ENCODE measurements at places on chromosomes 3 and 15. TPM values are rescaled to one million over a fixed set of nuclear protein-coding genes. Genes with fewer than 3 reads are reported as not detected.
A peak's percentile ranks its signal among the peaks of the same experiment; 100 is the strongest.

VGLL3 gene
- total RNA-seq = 8.0 TPM

GRCh38 chr3:9450991-9451390, 53.6 kb downstream of the SETD5 start:
- DNase-seq = no peak

SLC6A6 gene
- total RNA-seq = 60.3 TPM

NFKBIZ gene
- 296 TPM for total RNA-seq

- peak; percentile 69 for DNase-seq
These were observed 77.3 kb upstream of the MAGI1 start for GRCh38 chr3:66115858-66116654.

DNA sequence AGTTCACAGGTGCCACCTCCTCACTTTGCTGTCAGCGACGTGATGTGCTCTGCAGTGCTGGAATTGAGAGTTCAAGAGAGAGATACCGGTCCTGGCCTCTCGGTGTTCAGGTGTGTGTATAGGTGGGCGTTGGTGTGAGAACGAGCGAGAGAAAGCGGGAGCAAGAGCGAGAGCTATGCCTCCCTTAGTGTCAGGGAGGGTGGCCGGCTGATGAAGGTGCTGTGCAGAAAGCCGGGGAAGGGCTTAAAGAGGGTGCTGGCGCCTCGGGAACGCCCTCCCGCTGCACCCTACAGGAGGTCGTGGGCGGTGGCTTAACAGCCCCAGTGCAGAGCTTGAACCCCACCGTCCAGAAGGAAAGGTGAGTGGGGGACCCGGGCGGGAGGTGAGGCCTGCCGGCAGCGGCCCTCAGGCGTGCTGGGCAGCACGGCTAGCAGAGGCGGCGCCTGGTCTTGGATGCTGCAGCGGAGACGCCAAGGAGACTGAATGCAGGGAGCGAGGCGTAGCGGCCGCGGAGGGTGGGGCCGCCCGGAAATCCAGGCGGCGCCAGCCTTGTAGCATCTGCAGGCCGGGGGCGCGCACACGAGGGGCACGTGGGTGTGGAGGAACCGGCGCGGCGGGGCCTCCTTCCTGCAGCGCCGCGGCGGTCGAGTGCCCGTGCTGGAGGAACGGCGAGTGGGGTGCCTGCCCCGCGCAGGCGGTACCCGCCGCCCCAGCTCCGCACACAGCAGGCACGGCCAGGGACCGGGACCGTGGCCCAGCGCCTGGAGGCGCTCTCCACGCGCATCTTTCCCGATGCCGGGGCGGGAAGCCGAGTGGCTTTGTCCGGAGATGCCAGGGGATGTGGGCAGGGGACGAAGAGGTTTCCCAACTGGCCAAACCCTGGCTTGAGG, 246.8 kb upstream of the TOPAZ1 start:
- DNase-seq = peak; percentile 82

- no peak for DNase-seq
These were observed 10.8 kb downstream of the ZNF774 start for GRCh38 chr15:90362936-90363212.

DNA sequence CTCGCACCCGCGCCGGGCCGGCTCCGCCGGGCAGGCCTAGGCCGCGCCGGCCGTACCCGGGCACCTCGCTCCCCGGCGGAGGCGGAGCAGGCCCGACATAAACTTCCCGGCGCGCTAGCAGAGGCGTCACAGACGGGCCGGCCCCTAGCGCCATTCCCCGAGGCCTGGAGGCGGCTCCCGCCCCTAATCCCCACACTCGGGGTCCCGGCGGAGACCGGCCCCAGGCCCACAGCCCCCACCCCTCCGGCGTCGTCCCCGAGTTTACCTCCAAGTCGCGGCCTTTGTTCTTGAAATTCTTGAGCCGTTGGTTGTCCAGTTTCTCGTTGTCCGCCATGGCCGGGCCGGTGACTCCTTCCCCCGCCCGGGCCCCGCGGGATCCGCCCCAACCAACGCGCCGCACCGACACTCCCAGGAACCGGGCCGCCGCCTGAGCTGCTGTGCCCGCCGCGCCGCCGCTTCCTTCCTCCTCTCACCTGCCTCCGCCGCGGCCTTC, 376 bp downstream of the KPNA4 start:
- peak; percentile 62 for DNase-seq

DNA sequence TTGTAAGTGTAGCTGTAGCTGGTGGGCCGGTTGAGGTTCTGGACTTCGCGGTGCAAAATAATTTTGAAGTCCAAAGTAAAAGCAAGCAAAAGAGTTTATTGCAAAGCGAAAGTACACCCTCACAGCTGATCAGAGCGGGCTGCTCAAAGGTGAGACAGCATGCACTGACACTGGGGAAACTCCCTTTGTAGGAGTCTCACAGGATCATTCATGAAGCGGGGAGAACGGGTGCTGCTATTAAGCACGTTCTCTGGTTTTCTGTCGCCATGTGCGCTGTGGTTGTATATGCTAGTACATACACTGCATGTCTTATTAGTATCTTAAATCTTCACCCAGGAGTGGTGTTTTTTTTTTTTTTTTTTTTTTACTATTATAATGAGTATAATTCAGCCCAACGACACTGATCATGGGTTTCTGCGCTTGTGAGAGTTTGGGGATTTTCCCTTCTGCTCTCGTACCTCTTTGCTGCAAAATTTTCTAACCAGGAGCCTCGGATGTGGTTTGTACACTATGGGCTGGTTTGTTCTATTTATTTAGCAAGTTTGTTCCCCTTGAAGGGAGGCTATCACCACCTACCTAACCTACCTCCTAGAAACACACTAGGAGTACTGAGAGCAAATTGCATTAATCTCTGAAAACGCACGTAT, 1.4 kb upstream of the AP4E1 start:
- DNase-seq = no peak

- no peak for DNase-seq
These were observed 237.8 kb upstream of the UBE2E1 start for GRCh38 chr3:23567917-23568316.

DNA sequence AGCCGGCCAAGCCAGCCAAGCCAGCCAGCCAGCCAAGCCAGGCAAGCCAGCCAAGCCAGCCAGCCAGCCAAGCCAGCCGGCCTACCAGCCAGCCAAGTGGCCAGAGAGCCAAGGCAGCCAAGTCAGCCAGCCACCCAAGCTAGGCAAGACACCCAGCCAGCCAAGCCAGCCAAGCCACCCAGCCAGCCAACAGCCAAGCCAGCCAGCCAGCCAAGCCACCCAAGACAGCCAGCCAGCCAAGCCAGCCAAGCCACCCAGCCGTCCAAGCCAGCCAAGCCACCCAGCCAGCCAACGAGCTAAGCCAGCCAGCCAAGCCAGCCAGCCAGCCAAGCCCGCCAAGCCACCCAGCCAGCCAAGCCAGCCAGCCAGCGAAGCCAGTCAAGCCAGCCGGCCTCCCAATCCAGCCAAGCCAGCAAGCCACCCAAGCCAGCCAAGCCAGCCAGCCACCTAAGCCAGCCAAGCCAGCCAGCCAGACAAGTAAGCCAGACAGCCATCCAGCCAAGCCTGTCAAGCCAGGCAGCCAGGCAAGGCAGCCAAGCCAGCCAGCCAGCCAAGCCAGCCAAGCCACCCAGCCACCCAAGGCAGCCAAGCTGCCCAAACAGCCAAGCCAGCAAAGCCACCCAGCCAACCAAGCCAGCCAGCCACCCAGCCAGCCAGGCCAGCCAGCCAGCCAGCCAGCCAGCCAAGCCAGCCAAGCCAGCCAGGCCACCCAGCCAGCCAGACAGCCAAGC, 200.5 kb downstream of the GOLGA6L6 start:
- DNase-seq = no peak

- DNase-seq = no peak
These were observed 175.6 kb downstream of the AKAP13 start for GRCh38 chr15:85555875-85556617.

GOLGA6D gene
- total RNA-seq = not detected

DNA sequence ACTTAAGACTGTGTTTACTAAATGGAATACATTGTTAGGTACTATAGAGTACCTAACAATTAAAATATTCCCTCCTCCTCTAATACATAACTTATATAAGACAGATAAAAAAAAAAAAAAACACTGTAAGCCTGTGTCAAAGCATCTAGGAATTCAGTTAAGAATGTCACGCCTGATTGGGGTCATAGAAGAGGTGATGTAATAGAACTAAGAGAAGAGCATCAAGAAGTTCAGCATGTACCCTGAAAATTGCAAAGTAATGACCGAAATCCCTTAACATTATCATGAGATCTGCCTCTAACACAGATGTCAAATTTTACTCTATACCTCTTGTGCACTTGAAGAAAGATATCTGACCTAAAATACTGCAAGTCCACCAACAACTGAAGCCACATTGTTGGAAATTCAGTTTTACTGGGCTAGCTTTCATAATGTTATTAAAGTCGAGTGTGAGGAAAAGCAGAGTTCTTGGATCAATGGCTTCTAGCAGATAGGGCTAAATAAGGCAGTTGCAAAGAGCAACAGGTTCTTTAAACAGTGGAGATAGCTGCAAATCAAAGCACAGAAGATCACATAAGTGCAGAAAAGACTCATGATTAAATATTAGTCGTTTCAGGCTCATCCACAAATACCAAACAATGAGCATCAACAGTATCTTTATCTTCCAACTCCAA, 75.0 kb downstream of the TBL1XR1 start:
- DNase-seq = no peak

ACOX2 gene
- 2.9 TPM for total RNA-seq

GRCh38 chr3:111979434-111980038, 710 bp downstream of the ABHD10 start:
- DNase-seq = no peak

DNA sequence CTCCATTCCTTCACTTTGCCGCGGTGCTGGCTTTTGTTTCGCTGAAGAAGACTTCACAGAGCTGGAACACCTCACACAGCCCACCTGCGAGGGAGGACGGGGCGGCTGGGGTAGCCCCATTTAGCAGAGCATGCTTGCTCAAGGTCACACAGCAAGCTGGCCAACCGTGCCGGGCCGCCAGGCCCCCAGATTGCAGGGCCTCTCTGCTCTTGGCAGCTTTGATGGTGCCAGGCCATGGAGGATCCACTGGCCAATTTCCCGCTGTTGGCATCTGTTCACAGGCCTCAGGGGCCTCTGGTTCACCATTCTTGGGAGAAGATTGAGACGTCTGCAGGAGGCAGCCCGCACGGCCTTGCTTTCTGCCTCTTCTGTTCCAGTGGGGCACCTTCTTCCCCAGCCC, 77.9 kb upstream of the LINGO1 start:
- DNase-seq = no peak

- no peak for DNase-seq
These were observed 33.9 kb downstream of the PIK3CA start for GRCh38 chr3:179181993-179182551.

TRANK1 gene
- 2.6 TPM for total RNA-seq

NUP210 gene
- 8.2 TPM for total RNA-seq

- no peak for DNase-seq
These were observed 70.0 kb downstream of the MEF2A start for GRCh38 chr15:99635794-99636193.

DNA sequence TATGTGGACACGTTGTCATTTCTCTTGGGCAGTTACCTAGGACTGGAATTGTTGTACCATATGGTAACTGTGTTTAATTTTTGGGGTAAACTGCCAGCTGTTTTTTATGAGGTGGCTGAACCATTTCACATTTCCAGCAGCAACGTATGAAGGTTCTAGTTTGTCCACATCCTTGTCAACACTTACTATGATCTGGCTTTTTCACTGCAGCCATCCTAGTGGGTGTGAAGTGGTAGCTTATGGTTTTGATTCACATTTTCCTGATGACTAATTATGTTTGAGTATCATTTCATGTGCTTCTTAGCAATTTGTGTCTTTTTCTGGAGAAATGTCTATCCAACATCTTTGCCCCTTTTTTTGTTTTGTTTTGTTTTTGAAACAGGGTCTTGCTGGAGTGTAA, 96.2 kb downstream of the VGLL4 start:
- no peak for DNase-seq
